Neural crest cell (in vitro differentiated cells): ENCODE measurements at places on chromosomes 1 and 21.

GRCh38 chr1:22284906-22285548 is 142.1 kb upstream of the WNT4 start:
- DNase-seq, result no peak

- no peak for DNase-seq
Observed at GRCh38 chr1:84735483-84735882, 45.2 kb upstream of the SSX2IP start.

DNA sequence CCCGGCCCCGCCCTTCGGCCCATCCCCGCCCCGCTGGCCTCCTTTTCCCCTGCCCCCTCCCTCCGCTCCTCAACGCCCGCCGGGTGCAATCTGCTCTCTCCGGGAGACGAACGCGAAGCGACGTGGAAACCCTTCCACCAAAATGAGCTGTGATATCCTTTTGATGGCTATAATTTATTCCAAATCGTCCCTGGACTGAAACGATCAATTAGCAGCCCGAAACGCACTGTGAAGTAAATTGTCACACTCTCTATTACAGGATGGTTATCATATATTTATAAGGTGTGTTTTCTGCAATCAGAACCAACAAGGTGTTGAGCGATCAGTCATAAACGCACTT is 134.6 kb upstream of the BARHL2 start:
- DNase-seq, result no peak

DNA sequence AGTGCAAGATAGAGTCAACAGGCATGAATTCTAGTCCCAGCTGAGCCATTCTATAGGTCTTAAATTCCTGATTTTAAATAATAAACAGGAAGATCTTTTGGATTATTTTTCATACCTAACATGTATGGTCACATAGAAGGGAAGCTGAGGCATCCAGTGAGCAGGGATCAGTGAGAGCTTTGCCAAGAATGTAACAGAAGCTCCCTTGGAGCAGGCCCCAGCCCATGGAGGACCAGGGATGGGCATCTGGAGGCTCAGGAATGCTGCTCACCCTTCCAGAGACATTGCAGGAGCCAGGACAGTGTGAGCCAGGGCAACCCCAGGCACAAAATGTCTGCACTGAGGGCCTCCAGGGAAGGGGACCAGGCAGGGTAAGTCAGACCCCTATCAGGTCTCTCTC is 54.4 kb upstream of the KCND3 start:
- no peak for DNase-seq
